ENCODE measurements at places on chromosomes 4 and X.

GRCh38 chrX:64093761-64094160 is 111.7 kb downstream of the AMER1 start:
- no peaks in the 10 kb centered on the region for H3K4me1 ChIP-seq
- no peaks in the 10 kb centered on the region for H3K36me3 ChIP-seq
- H3K4me3 ChIP-seq = no peak overlapping the region
- H3K27me3 ChIP-seq = no peaks in the 10 kb centered on the region

GRCh38 chr4:89538171-89538570 is 230.6 kb upstream of the GPRIN3 start:
- peaks cover 6% of the 10 kb centered on the region for H3K4me1 ChIP-seq
- H3K4me3 ChIP-seq = no peak overlapping the region
- no peak for DNase-seq
- H3K36me3 ChIP-seq = no peaks in the 10 kb centered on the region

DNA sequence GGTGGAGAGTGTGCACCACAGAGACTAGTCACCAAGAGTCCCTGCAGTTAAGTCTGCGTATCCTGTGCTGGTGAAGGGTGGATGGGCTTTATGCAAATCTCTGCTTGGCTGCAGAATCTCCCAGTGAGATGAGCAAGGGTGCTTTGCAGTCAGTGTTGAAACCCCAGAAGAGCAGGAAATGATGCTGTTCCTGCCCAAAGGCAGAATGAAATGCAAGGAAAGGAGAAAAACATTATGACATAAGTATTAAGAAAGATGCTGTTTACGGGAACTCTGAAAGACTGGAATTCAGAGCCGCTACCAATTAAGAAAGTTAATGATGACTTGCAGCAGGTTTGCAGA is 25.4 kb upstream of the ACSL1 start:
- no peaks in the 10 kb centered on the region for H3K27me3 ChIP-seq
- no peaks in the 10 kb centered on the region for H3K4me1 ChIP-seq
- no peak overlapping the region for H3K27ac ChIP-seq

DNA sequence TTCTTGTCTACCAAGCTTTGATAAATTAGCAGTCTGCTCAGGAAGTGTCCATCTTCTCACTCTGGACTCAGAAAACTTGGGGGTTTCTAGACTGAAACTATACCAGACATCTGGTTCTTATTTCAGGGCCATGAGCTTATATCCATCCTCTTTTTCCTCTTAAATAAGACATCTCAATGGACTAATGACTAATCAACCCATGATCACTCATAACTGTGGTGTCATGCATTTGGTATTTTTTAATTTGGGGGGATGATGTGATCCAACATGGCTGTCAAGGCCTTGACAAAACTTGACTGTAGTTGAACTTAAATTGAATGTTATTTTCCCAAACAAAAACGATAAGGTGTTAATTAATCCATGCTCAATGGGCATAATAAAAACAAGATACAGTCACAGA is 87.8 kb downstream of the GPRASP3 start:
- no peaks in the 10 kb centered on the region for H3K36me3 ChIP-seq
- DNase-seq = no peak
- H3K4me3 ChIP-seq = no peak overlapping the region
- H3K4me1 ChIP-seq = no peaks in the 10 kb centered on the region
- H3K27me3 ChIP-seq = no peaks in the 10 kb centered on the region

All from GM23338 (cell line).